ENCODE measurements at places on chromosomes 16 and 17.

GRCh38 chr17:75445296-75445695 is 11.1 kb upstream of the TMEM94 start:
- DNase-seq = no peak

- no peak for DNase-seq
These were observed 398 bp downstream of the LGALS9 start for GRCh38 chr17:27631411-27631760.

GRCh38 chr16:25109643-25110042 is 1.9 kb upstream of the LCMT1 start:
- DNase-seq = no peak

GRCh38 chr17:82531431-82531881 is 11.9 kb downstream of the FOXK2 start:
- no peak for DNase-seq

DNA sequence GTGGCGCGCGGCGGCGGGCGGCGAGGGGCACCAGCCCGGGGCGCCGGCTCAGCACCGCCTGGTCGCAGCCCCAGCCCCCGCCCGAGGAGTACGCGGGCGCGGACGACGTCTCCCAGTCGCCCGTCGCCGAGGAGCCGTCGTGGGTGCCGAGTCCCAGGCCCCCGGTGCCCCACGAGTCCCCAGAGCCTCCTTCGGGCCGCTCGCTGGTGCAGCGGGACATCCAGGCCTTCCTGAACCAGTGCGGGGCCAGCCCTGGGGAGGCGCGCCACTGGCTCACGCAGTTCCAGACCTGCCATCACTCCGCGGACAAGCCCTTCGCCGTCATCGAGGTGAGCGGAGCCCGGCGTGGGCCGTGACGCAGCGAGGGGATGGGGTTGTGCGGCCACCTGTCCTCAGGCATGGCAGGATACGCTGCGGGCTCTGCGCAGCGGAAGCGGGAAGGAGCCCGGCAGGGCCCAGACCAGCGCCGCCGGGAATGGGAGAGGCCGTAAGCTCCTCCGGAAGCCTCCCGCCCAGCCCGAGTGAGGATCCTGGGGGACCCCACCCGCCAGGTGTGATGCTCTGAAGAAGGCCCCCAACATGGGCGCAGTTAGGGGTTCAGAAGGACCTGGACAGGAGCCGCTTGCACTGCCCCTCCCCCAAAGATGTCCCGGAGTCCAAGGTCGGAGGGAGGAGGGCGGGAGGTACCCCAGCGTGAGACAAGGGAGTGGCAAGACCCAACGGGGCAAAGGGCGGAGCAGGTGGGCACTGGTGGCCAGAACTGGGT is 522 bp downstream of the NAGS start:
- DNase-seq = no peak

- DNase-seq = no peak
These were observed 34.1 kb downstream of the KSR1 start for GRCh38 chr17:27490391-27490790.

GRCh38 chr17:58005728-58006559 is 1.1 kb downstream of the SRSF1 start:
- DNase-seq = no peak

DNA sequence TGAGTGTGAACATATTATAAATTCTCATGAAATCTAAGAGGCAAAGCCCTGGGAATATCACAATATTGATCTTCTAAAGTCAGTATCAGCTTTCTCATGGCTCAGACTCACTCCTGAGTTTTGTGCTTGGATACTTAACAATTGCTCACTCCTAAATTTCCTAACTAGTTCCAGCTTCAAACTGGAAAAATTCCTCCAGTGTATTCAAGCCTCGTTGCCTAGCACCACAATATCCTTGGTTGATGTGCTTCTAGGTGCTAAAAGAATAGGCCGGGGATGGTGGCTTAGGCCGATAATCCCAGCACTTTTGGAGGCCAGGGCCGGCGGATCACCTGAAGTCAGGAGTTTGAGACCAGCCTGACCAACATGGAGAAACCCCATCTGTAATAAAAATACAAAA is 62.5 kb downstream of the XYLT1 start:
- no peak for DNase-seq

DNA sequence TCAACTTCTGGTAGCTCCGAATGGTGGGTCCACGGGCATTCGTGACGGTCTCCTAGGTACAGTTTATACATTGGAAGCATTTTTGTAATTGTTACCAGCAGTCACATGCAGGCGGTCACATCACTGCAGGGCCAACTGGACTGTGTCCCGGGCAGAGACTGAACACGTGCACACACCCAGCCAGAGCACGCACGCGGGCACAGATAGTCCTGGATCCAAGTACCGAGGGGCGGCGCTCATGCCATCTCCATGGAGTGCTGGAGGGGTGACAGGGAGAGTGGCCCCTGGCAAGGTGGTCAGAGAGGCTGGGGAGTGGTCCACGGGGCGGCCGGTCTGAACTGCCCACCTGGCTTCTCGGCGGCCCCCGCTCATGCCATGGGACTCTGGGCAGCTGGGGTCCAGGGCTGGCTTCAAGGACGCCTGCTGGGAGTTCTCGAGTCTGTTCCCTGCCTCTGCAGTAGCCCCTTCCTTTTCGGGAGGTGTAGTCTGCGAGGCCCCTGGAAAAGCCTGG is 34.2 kb downstream of the BAIAP2 start:
- DNase-seq = no peak

- DNase-seq = no peak
These were observed 3.6 kb upstream of the HS3ST3B1 start for GRCh38 chr17:14297161-14297851.

DNA sequence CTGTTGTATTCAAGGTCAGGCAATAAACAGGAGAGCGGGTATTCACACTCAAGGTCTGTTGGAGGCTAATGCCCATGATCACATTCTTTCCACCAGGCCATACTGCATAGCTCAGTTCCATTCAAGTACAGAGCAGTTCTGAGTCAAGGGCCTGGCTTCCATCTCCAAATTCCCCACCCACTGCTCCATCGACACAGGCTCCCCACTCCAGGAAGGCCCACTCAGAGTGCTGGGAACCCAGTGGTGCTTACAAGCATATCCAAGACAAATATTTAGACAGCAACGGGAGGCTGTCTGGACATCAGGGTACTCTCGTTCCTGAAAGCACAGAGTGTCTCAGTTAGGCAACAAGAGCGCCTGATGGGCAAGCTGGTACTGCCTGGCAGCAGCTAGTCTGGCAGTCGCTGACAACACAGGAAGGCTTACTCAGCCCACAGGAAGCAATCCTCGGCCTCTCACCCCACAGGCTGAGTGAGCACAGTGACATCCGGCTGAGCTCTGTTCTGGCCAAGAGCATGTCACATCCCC is 40.9 kb downstream of the RFFL start:
- peak; percentile 44 for DNase-seq

DNA sequence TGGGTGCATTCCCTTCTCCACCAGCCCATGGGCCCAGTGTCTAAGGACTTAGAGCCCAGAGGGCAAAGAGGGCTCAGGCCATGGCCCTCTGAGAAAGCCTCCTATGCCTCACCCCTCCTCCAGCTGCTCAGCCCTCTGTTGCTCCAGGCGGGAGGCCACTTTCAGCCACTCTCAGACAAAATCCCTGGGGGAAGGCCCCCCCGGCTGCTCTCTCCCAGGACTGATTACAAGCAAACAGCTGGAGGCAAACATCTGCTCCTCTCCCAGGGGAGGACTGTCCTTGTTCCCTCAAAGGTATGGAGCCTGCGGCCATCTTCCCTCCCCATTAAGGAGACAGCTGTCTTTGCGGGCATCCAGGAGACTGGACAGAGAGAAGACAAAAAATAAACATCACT is 54.9 kb upstream of the DLX4 start:
- no peak for DNase-seq

DNA sequence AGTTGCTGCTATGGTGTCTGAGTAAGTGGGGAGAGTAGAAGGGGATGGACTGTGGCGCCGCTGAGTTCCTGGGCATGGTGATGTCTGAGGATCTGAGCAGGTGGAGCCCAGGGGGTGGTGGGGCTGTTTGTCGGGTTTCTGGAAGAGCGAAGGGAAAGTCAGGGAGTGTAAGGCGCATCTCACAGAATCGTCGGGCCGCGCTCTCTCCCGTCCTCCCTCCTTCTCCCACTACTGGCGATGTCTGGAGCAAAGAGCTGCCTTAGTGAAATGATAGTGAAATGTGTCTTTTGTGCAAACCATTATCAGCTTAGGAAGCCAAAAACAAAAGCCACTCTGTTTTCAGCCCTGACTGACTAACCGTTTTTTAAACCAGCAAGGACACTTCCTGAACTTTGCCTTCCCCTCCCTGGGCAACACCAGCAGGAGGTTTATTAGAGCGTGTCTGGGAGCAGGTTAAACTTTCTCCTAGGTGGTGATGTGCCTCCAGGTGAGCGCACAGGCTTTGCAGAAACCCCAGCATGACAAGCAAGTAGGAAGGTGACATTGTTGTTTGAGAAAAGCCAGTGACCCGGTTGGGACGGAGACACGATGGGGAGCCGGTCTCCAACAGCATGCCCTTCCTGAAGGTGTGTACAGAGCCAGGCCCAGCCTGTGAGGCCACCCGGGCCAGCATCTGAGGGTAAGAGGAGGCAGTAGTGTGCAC is 49.1 kb downstream of the RAB11FIP3 start:
- no peak for DNase-seq

DNA sequence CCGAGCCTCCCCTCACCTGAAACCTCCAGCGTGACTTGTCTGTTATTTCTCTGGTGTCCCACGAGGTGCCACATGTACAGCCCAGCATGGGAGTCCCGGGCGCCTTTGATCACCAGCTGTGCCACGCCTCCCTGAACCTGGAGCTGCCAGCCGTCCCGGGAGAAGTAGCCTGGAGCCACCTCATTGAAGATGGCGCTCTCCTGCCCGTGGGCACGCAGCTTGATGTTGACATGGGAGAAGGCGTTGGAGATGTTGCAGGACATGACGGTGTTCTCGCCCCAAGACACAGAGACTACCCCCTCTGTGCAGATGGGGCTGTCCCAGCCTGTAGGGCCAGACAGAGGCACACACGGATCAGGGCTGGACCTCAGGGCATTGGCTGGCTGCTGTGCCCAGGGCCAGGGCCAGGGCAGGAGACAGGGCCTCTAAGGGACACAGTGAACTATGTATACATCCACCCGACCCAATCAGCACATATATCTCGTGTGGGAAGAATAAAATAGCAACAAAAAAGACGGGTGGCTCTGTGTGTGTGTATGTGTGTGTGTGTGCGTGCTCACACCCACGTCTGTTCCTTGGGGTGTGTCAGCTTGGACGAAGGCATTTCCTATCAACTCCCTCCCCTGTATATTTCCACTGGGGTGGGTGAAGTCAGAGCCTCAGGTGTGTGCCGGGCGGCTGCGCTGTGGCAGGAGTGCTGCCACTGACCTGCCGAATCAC is 7.3 kb upstream of the CD7 start:
- DNase-seq = no peak

GRCh38 chr17:80947200-80947940 is 44.3 kb upstream of the CHMP6 start:
- DNase-seq = no peak

DNA sequence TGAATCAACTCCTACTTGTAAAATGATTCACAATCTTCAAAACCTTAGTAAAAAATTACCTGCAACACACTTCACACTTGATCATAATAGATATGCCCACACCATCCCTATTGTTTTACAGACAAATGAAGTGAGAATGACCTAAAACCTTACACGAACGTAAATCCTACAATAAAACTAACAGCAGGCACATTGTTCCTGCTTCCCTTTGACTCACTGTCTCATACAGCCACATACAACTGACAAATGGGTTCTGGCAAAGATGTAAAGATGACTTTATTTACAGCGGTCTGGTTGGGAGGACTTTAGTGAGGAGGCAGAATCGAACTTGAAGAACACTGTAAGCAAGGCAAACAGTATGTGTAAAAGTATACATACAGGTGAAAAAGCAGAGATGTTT is 188.7 kb downstream of the MYO1D start:
- no peak for DNase-seq

DNA sequence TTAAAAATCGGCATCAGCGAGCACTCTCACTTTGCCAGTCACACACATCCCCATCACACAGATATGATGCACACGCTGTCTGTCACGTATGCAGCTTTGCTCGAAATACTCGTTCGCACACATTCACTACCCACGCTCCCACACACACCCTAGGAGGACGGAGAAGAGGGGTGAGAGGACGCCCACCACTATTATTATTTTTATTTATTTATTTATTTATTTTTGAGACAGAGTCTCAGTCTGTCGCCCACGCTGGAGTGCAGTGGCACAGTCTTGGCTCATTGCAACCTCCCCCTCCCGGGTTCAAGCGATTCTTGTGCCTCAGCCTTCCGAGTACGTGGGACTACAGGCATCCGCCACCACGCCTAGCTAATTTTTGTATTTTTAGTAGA is 30.4 kb downstream of the HASPIN start:
- no peak for DNase-seq

DNA sequence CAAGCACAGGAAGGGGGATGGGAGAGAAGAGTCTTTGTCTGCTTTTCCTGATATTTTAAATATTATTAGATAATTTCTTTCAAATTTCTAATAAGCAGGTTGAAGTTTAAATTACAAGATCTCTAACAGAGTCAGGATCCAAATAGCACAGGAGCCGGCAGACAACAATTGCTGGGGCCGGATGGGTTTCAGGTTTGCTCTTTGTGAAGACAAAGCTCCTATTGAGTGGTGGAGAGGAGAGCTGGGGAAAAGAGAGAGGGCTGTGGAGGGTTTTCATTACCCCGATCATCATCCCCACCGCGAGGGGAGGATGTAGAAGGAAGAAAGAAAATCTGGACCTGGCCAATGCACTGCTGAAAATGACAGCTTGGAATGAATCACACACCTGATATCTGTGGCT is 197.3 kb downstream of the SOX9 start:
- no peak for DNase-seq

DNA sequence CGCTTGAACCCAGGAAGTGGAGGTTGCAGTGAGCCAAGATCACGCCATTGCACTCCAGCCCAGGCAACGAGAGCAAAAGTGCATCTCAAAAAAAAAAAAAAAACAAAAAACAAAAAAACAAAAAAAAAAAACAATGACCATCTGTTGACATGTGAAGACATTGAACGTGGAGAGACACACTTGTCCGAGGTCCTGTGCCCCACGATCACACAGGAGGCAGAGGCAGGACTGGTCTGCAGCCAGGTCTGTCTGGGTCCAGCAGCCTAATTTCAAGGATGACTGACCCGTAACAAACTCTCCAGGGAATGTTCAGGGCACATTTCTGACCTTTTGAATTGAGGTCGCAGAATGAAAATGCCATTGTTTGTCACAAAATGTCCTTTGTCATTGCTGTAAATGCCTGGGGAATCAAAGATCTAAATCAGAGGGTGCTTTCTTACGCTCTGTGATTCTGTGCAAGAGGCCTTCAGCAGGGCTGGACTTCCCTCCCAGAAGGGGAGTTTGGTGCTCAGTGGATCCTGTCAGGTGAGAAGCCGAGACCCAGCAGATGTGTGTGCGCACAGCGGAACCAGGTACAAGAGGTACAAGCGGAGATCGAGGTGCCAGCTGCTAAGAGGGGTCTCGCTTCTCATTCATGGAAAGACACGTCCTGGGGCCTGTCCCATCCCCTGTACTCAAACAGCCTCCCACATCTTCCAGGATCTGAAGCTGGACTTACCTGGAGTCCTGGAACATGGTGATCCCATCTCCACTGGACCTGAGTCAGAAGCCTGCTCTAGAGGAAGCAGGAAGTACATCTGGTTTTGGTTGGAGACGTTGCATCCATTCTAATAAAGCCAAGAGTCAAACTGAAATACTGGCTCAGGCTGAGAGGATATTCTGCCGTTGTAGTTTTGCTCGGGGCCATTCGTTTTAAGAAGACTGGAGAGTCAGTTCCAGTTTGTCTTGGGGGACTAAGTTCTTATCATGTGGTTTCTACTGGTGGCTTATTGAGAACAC is 95.8 kb downstream of the IRF8 start:
- DNase-seq = no peak

All from stimulated activated CD4-positive, alpha-beta T cell treated with anti-CD3 and anti-CD28 coated beads, Interleukin-1b, Interleukin-23, amount 100 ng/mL, for 1 hour (primary cell).